Kidney capillary endothelial cell (primary cell): ENCODE measurements at places on chromosomes 7 and 10.

- DNase-seq = no peak
These were observed 366.5 kb upstream of the AKR1E2 start for GRCh38 chr10:4459531-4459930.

DNA sequence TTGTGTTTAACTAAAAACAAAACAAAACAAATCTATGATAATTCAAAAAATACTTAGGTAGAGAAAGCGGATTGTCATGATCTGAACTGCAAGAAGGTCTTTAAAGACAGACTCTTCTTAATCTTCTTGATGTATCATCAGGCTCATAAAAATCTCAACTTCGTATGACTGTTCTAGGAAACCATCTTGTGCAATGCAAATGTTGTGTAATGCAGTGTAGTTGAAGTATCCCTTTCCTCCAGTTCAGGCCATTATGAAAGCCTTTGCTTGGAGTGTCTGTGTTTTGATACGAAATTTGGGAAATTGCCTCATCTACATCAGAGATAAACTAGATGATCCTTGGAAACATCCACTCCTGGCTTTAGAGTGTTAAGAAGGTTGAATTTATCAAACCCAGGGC lies 30.9 kb downstream of the CDK1 start:
- DNase-seq = no peak

DNA sequence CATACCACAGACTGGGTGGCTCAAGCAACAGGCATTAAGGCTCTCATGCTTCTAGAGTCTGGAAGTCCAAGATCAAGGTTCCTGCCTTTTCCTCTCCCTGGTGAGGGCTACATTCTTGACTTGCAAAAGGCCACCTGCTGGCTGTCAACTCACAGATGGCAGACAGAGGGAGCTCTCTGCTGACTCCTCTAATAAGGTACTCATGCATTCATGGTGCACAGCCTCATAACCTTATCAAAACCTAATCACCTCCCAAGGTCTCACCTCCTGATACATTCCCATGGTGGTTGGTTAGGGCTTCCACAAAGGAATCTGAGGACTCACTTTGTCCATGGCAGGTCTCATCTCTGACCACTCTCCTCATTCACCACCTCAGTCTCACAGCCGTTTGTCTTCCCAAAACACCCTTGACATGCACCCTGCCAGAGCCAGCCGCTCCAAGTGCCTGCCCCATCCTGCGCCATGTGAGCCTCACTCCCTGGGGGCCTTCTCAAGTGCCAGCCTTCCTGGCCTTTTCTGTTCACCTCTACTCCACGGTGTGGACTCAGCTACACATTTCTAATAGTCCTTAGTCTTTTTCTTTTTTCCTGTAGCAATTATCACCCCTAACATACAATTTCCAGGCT lies 400.3 kb upstream of the ADARB2 start:
- DNase-seq = no peak

DNA sequence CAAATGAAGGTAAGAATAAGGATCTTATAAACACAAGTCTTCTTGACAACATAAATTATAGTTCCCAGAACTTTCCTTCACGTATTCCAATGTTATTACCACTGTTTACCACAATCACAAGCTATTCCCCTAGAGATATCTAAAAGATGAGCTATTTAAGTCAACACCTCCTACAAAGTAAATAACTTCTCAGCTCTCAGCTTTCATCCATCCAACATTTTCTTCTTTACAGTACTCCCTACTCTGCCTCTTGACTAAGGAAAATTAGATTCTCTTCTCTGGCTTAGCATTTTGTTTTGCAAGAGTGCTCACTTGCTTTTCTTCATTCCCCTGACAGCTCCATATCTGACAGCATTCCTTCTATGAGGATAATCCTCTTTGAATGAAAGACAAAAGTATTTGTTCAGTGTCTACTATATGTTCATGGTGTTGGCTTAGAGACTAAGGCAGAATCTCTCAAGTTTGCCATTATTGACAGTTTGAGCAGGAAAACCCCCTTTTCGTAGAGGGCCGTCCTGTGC lies 93.0 kb upstream of the IL6 start:
- DNase-seq = no peak

DNA sequence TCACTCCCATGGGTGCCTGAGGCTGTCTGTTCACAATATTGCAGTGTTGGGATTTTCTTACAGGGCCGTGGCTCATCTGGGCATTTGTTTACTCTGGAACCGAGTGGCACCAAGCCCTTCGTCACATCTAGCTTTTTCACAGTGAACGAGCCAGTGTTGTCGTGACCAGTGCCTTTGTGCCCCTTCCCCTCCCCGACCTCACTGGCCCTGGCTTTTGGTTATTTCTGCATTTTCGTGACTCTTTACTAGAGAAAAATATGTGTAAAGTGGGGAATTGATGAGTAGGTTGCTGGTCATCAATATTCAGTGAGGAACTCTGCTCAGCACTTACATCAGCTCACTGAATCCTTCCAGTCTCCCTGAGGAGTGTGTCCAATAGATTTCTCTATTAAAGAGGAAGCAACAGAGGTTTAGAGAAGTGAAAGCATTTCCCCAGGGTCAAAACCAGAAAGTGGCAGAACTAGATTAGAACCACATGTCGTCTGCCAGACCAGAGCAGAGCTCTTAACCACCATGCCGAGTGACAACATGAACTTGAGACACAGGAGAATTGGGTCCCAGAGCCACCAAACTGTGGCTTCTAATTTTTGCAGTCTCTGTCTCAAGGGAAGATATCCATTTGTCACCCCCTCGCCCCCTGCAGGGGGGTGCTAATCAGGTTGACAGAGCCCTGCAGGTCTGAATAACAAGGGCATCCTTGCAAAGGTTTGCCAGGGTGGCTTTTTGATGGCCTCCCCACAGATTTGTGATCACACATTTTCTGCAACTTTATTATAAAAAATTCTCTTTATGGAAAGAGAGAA lies 125.3 kb downstream of the CHN2 start:
- no peak for DNase-seq

- no peak for DNase-seq
These were observed 233.2 kb downstream of the SORCS1 start for GRCh38 chr10:106931159-106931852.

GRCh38 chr7:66679633-66680244 lies 51.1 kb downstream of the KCTD7 start:
- no peak for DNase-seq
